Forelimb muscle (tissue), 1 donor: ENCODE measurements at places on chromosomes 13 and 19. TPM values are rescaled to one million over a fixed set of nuclear protein-coding genes. Genes with fewer than 3 reads are reported as not detected.
A peak's percentile ranks its signal among the peaks of the same experiment; 100 is the strongest.

- no peak for DNase-seq
These were observed 33.1 kb upstream of the CYP2S1 start for GRCh38 chr19:41159881-41160280.

- no peak for DNase-seq
These were observed 4.3 kb downstream of the GRK1 start for GRCh38 chr13:113671066-113672001.

DNA sequence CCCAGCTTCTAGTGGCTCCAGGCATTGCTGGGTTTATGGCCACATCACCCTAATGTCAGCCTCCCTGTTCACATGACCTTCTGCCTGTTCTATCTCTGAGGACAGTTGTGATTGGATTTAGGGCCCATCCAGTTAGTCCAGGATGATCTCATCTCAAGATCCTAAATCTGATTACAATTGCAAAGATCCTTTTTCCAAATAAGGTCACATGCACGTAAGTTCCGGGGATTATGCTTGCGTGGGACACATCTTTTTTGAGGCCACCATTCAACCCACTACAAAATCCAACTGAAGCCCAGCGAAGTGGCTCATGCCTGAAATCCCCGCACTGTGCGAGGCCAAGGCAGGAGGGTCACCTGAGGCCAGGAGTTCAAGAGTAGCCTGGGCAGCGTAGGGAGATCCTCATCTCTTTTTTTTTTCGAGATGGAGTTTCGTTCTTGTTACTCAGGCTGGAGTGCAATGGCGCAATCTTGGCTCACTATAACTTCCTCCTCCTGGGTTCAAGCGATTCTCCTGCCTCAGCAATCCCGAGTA, 12.3 kb downstream of the PLD3 start:
- no peak for DNase-seq

GRCh38 chr19:15129856-15130585, 22.8 kb downstream of the SYDE1 start:
- no peak for DNase-seq

GRCh38 chr13:67298297-67298696, 68.2 kb upstream of the PCDH9 start:
- DNase-seq = no peak

GRCh38 chr13:25980255-25980654, 71.6 kb downstream of the SHISA2 start:
- DNase-seq = no peak

GRCh38 chr19:30446850-30447552, 74.8 kb downstream of the ZNF536 start:
- DNase-seq = no peak

DNA sequence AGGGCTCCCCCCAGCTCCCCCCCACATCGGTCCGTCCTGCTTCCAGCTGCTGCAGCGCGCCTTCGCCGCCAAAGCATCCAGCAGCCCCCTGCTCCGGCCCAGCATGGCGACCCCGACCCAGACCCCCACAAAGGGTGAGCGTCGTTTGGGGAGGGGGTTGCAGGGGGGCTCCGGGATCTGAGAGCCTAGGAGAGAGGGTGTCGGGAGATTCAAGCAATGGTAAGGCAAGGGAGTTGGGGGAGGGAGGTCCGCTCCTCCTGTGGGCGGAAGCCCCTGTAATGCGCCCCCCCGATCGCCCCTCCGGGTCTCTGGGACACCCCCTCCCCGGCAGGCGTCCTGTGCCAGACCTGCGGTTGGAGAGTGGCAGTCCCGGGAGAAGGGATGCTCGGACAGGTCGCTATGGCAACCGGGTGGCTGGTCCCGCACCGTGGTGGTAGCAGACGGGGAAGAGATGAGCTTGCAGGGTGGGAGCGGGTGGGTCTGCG, at the start of gene FXYD7:
FXYD7 (plus strand) TSS at position 25 of the 485 bp plus-strand sequence; CDS start at position 104, 79 bp downstream.
- no peak for DNase-seq

DNA sequence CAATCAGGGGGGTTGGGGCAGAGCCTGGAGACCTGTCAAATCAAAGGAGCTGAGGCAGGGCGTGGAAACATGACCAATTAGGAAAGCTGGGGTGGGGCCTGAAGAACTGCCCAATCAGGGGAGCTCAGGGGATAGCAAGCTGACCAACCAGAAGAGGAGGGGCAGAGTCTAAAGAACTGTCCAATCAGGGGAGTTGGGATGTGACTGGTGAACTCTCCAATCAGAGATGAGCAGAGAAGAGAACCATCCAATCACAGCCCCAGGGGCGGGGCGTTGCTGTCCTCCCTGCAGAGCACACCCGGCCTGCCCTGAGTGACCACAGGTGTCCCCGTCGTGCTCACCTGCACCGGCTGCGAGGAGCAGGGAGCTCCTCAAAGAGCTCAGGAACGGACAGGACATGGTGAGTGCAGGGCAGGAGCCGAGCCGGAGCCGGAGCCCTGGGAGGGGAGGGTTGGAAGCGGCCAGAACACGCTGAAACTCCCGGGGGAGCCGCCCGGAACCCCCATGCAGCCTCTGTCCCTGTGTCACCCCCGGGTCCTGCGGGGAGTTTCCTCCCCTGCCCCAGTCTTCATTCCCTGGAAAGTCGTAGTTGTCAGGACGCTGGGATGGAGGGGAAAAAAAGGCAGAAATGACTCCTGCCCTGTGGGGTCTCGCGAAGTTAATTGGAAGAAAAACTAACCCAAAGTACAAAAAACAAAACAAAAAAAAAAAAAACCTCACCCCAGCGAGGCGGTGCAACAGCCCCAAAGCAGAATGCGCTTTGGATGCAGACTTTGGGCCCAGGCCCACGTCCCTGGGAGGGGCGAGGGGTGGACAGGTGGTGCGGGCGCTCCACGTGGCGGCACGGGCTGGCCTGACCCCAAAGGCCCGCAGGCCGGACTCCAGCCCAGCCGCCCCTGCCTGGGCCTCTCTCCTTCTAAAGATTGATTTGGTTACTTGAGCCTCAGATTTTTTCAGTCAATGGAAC, at the start of gene ZNF556:
ZNF556 (plus strand) TSS at position 311 of the 967 bp plus-strand sequence; CDS start at position 398, 87 bp downstream.
- DNase-seq = peak; percentile 44

GRCh38 chr19:34348899-34349487, 16.0 kb upstream of the GPI start:
- no peak for DNase-seq

- DNase-seq = no peak
These were observed 510.5 kb downstream of the IRS2 start for GRCh38 chr13:109275852-109276251.

DNA sequence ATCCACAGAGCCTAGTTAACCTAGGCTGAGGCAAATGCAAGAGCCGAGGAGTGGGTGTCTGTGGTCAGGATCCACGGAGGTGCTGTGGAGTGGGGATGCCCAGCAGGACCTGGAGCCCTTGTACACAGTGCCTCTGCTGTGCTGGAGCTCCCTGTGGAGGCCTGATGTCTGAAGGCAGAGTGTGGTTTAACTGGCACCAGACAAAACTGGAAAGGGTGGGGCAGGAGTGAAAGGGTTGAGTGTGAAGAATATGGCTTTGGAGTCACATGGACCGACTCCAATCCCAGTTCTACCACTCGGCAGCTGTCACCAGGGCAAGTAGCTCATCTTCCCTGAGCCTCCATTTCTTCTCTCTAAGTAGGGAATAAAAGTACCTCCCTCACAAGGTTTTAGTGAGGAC, 60.3 kb upstream of the GPR12 start:
- DNase-seq = no peak

GRCh38 chr13:19881641-19882040, 18.2 kb upstream of the ZMYM5 start:
- DNase-seq = no peak

DNA sequence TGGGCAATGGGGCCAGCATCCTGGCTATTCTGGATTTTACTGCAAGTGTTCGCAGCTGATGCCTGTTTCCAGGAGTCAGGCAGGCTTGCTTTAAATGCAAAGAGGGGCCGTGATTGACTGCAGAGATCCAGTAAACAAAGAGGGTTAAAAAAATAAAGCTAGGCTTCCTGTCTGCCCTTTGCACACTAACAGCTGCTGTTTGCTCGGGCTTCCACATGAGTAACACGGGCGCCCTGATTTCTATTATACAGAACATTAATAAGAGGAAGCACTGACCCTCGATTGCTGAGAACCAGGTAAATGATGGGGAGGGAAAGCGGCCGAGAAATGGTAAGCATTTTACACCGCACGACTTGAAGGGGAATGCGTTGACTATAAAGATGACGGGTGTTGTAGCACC, 254.2 kb upstream of the ZNF507 start:
- DNase-seq = no peak

DNA sequence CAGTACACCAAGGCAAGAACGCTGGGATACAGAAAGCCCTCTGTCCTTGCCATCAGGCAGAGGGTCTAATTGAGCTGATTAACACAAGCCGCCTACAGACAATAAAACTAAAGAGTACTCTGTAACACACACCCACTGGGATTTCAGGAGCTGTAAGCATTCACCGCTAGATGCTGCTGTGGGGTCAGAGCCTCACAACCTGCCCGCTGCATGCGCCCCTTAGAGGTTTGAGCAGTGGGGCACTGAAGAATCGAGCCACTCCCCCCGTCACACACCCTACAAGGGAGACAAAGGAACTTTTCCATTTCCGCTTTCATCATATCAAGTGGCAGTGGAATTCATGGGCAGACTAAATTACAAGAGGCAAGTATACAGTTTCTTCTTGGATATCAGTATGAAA, 1080.6 kb downstream of the PCDH17 start:
- no peak for DNase-seq

DNA sequence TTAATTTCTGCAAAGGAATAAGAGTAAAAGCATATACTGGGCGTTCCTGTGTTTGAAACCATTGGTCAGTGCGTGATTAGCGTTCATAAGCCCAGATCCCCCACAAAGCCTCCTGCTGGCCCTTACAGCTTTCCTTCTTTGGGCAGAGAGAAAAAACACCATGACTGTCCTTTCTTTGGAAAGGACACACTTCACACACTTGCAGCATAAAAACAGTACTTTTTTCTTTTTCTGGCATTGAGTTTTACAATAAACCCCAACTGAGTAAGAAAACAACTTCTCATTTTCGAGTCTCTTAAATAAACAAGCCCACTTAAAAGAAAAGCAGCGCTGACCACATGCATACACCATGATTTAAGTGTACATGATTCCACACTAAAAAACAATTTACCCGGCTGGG, 35.8 kb downstream of the SMAD9 start:
- no peak for DNase-seq

DNA sequence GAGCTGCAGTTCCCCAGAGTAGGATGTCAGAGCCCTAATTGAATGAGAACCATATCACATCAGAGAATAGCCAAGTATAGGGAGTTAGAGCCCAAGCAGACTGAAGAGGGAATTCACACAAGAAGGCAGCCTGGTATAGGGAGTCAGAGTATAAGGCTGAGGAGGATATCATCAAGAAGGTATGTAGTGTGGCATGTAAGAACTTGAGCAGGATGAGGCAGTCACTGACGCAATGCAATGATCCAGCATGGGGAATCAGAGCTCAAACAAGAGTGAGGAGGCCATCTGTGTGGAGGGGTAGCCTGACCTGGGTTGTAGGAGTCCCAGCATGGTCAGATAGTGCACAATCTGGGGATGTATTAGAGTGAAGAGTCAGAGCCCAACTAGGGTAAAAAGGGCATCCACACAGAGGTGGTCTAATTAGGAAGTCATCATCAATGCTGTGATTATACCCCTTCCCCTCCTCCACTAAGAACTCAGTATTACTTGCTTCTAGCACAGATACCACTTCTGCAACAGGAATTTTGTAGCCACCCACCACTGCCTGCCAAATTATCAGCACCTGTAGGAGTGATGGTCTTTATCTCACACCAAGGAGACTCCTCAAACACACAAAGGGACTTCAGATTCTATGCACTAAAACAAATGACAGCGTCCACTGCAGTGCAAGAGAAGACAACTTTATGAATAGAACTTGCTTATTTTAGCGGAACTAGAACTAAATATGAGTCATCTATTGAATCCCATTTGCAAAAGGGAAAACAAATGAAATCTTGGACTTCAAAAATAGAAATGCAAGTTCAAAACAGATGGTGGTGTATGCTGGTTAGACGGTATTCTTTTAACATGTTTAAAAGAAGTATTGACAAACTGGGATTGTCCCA, 107.2 kb downstream of the FNDC3A start:
- DNase-seq = no peak

- DNase-seq = no peak
These were observed 776.9 kb downstream of the GPC5 start for GRCh38 chr13:92175330-92175729.

DNA sequence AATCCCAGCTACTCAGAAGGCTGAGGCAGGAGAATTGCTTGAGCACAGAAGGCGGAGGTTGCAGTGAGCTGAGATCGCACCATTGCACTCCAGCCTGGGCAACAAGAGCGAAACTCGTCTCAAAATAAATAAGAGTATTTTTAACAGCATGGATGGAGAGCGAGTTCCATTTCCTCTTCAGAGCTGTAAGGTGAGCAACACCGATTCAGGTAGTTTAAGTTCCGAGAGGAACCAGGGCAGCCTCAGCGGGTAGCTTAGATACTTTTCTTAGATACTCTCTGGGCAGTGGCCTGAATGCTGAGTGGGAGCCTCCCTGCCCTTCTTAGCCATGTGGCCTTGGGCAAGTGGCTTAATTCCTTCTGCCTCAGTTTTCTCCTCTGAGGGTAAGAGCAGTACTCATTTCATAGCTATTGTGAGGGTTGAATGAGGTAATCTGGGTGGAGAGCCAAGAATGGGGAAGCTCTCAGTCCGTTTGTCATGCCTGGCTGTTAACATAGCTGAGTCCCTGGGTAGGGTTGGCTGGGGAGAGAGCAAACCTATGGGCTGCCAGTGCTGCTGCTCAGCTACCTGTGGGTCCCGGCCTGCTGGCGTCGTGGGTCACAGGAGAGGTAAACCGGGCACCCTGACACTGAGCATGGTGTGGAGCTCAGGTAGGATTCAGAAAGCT, 4.1 kb downstream of the ATP11A start:
- DNase-seq = no peak

GRCh38 chr13:48446464-48446863, 33.6 kb upstream of the LPAR6 start:
- no peak for DNase-seq

GRCh38 chr19:30153326-30154210, 211.5 kb downstream of the URI1 start:
- DNase-seq = no peak

DNA sequence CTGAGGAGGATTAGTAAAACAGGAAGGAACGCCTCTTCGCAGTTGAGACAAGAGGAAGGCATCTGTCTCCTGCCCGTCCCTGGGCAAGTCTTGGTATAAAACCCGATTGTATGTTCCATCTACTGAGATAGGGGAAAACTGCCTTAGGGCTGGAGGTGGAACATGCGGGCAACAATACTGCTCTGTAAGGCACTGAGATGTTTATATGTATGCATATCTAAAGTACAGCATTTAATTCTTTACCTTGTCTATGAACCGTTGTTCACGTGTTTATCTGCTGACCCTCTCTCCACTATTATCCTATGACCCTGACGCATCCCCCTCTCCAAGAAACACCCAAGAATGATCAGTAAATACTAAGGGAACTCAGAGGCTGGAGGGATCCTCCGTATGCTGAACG, 722 bp upstream of the TIMM50 start:
- DNase-seq = no peak

Gene RNF6
- 35.4 TPM for polyA plus RNA-seq

Gene CD22
- 0.82 TPM for polyA plus RNA-seq

Gene CYP4F11
- polyA plus RNA-seq = not detected

Gene NLRP9
- not detected for polyA plus RNA-seq

Gene ELAVL1
- 44.5 TPM for polyA plus RNA-seq

Gene NANOS3
- polyA plus RNA-seq = 2.0 TPM

Gene LCP1
- 9.1 TPM for polyA plus RNA-seq
